ENCODE measurements at places on chromosomes 7 and 10.

- DNase-seq = no peak
These were observed 2.2 kb downstream of the PON2 start for GRCh38 chr7:95432606-95433005.

GRCh38 chr10:122020226-122020625 lies 31.3 kb downstream of the TACC2 start:
- no peak for DNase-seq

DNA sequence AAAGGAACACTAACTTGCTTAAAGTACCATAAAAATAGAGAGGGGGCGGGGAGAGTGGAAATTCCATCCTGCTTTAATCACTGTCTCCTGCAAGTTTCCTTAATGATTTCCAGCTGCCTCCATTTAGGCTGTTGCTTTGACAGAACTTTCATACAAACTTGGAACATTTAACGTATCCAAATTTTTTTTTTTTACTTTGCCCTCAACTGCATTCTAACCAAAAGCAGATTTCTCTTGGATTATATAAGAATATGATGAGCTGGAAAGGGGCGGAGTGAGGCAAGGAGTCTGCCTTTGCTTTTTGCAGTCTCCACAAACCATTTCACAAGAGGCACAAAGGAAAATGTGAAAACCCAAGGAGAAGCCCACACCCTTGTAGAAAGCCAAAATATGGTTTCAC lies 46.6 kb upstream of the COL1A2 start:
- DNase-seq = peak; percentile 22

- no peak for DNase-seq
These were observed 181.8 kb upstream of the CSTF2T start for GRCh38 chr10:51881213-51881612.

GRCh38 chr7:4233146-4233545 lies 448.9 kb upstream of the FOXK1 start:
- DNase-seq = no peak

DNA sequence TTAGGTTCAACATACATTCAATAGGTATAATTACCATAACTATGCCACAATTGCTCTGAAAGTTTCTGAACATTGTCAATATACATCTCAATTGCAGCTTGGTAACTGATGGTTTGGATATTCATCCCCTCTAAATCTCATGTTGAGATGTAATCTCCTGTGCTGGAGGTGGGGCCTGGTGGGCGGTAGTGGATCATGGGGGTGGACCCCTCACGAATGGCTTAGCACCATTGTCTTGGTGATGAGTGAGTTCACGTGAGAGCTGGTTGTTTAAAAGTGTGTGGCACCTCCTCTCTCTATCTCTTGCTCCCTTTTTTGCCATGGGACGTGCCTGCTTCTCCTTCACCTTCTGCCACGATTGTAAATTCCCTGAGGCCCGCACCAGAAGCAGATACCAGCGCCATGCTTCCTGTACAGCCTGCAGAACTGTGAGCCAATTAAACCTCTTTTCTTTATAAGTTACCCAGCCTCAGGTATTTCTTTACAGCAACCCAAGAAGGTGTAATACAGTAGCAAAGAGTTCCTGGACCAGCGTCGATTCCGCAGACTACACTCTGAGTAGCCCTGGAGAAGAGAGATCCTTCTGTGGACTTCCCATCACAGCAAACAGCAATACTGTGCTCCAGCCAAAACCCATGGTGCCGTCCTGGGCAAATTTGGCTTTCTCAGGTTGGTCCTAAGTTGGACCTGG lies 83.8 kb upstream of the GRB10 start:
- no peak for DNase-seq

GRCh38 chr10:80275135-80275498 lies 14.3 kb downstream of the MAT1A start:
- no peak for DNase-seq

DNA sequence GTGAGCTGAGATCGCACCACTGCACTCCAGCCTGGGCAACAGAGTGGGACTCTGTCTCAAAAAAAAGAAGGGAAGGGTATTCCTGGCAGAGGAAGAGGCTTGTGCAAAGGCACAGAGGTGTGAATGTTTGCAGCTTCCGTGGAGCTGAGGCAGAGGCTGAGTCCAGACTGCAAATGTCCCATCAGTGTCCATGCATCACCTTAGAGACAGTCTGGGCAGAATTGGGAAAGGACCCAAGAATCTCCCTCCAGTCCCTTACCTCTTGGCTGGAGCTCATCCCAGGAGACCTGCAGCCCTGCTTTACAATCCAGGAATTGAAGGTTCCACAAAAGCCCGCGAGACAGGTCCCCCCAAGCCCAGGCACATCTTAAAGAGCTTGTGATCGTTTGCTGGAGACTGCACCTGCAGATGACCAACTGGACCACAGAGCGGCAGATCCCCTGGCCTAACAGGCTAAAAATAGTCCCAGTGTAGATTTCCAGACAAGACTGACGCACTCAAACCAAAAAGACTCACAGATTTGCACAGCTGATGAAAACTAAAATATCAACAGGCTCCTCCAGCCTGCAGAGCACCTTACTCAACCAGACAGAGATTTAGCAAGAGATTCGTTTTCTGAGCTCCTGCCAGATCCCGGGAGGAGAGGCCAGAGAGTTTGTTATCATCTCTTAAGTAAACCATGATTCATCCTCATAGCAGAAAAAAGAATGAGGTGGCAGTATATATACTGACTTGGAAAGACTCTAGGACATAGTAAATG lies 22.9 kb upstream of the NANOS1 start:
- DNase-seq = peak; percentile 51

DNA sequence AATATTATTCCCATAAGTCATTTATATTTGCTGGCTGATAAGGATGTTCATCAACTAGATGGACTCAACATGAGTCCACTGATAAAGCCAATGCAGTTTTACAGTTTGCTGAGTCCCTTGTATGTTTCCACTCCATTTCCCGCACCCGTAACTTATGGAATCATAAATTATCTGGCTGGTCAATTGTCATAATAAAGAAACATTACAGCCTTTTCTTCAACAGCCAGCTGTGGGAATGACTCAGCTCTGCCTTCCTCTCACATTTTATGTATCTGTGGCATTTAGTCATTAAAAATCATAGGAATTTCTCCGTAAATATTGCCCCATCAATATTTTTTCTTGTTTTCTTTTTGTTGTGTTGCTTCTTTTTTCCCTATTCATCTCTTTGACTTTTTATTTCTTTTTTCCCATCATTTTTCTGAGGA lies 22.3 kb upstream of the TMEM26 start:
- DNase-seq = no peak

DNA sequence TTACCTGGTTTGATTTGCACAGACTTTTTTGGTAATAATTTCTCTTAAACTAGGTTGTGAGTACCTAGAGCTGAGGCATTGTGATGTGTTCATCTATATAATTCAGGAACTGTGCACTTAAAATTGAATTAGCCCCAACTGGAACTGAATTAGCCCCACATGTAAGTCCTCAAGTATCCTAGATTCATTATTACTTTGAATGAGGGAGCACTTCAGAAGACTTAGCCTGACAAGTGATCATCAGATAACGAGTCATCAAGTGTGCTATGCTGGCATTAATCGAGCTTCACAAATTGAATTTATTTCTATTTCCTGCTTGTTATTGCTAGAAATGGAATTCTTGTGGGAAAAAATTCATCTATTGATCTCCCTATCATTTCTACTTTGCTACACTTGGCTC lies 323.4 kb upstream of the SEMA3D start:
- no peak for DNase-seq

DNA sequence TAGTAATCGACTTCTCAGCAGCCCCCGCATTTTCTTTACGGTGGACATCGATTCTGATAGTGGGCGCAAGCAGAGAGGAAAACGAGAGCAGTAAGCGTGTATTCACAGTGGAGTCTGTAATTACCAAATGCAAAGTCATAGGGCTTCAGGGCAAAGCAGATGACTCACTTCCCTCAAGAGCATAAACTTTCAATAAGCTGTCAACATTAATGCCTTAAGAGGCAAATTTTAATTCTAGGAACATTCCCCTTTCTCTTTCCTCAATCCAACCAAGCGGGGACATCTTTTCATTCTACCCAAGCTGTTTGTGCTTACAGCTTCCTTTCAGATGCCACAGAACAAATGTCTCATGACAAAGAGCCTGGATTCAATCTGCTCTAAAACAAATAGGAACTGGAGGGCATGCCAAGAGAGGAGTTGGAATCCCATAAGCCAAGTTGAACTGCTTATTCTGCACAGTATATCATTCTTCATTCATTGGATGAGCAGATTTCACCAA lies 48.6 kb downstream of the MALSU1 start:
- DNase-seq = no peak

DNA sequence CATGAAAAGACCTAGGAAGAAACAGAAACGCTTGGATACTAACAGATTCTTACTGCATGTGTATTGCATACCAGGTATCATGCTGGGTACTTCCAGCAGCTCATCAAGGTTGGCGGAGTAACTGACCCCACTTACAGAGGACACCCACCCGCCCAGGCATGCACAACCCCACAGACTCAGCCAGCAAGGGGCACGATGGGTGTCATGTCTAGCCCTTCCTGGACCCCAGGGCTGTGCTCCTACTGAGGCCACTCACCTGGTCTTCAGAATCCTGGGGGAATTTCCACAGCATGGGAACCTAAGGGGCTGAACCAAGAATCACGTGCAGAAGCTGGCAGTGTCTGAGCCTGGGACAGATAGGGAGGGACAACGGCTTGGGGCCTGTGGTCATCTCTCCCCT lies 134.1 kb upstream of the ZNF32 start:
- no peak for DNase-seq

- no peak for DNase-seq
These were observed 157.2 kb downstream of the PTPRN2 start for GRCh38 chr7:158430308-158431034.

DNA sequence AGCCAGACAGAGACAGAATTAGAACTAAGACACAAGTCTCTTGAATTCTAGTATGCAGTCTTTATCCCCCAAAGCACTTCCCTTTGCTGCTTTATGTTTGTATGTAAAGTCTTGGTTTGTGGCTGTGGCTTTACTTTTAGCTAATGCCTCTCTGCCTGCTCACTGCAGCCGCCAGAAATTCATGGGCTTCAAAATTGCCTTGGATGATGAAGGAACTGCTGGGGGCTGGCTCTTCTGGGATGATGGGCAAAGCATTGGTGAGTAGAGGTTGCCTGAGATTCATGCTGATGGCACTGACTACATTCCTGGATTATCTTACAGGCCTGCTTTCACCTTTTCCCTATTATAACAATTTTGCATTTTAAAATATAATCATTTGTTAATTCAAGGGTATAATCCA lies 10.9 kb upstream of the MGAM2 start:
- no peak for DNase-seq

- DNase-seq = no peak
These were observed 58.9 kb downstream of the CFAP46 start for GRCh38 chr10:132883391-132883881.

GRCh38 chr10:67306588-67307205 lies 380.9 kb downstream of the LRRTM3 start:
- DNase-seq = no peak

DNA sequence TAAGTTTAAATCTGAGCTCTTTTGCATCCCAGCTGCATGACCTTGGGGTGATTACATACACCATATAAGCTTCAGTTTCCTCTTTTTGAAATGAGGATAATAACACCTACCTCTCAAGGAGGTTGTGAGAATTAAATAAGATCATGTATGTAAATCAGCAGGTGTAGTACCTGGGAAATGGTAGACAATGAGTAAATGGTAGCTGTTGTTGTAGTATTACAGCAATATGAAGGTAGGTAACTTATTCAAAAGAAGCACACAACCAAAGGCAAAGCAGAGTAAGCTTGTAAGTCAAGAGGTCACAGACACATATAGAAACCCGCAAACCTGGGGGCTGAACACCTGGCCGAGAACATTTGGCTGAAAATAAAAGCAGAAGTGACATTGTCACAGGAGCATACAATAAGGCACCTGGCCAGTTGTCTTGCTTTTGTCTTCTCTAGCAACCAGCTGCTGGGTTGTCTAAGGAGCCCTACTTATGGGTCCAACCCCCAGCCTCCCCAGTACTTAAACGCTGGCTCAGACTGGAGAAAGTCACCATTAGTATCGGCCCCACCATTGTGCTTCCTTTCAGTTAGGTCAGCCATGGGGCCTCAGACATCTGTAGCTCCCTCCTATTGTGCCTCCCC lies 203.6 kb upstream of the MKLN1 start:
- DNase-seq = no peak

GRCh38 chr10:115710136-115710535 lies 562.9 kb downstream of the GFRA1 start:
- DNase-seq = no peak

DNA sequence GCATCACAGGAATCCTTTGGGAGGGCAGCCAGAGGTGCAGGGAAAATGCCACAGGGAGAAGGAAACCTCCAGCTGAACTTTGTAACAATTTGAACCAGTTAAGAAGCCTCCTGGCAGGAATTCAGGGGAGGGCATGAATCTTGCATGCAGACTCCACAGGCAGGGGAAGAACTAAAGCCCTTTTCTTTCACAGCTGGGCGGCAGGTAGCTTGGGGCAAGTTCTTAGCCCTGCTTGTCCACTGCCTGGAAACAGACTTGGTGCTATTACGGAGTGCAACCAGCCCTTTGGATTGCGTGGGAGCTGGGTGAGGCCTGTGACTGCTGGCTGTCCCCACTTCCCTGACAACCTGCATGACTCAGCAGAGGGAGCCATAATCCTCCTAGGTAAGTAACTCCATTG lies 51.7 kb upstream of the ADAM12 start:
- no peak for DNase-seq

DNA sequence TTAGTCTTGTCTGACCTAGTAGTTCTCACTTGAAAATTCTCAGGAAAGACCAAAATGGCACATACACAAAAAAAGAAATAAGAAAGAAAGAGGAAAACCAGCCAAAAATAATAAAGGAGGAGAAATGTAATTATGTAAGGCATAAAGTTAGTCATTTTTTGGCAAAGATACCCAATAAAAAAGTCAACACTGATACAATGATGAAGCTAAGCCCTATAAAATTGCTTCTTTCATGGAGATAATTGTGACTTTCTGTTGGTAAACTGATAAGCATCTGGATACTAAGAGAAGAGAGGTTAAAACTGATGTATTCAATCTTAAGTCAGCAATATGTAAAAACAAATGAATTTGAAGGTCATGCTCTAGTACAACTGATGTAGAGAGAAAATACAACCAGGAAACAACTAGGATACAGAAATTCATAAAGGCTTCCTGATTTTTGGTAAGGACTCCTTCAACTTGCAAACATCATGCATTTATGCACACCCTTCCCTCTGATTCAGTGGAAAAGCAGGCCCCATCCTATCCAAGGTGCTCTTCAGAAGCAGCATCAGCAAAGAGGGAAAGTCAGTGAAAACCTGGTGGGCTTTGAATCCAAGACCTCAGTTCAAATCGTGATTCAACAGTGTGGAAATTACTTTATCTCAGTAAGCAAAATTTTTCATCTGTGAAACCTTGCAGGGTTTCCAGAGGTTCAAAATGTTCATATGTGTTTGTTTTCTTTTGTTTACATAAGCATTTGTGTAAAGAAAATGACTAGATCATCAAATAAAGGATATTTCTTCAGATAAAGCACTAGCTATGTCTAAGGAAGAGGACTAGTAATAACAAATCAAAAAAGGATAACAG lies 32.6 kb downstream of the IMMP2L start:
- DNase-seq = no peak

- no peak for DNase-seq
These were observed 2.4 kb downstream of the MIOS start for GRCh38 chr7:7569081-7569527.

GRCh38 chr10:44020322-44021111 lies 364.4 kb downstream of the CXCL12 start:
- DNase-seq = peak; percentile 84

Measured in body of pancreas (tissue), 4 donors.